ENCODE measurements at places on chromosomes 1 and 21. TPM values are rescaled to one million over a fixed set of nuclear protein-coding genes. Genes with fewer than 3 reads are reported as not detected.

DNA sequence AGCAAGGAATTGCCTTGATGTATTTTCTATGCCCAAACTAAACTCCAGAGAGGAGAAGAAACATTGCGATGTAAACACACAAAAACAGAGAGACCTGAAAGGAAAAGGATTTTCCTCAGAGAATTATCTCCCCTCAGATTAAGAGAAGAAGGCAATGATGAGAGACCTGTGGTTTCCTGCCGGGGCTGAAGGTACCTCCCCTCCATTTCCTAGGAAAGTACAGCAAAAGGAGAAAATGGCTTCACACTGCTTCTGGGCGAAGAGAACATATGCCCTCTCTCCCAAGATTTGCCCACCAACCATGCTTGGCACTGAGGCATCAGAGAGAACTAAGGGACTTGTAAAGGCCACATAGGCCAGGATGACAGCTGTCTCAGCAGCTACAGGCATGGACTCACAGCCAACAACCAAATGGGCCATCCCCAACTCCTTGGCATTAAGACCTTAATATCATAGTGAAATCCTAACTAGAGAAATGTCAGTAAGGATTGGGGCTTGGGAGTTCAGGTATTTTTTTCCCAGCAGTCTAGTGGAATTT is 523.0 kb downstream of the PTPRC start:
- no peaks in the 10 kb centered on the region for H3K27me3 ChIP-seq
- no peaks in the 10 kb centered on the region for H3K36me3 ChIP-seq
- H3K4me1 ChIP-seq: no peaks in the 10 kb centered on the region
- no peak for DNase-seq
- H3K27ac ChIP-seq: no peak overlapping the region

CCDC17 gene
- 1.3 TPM for total RNA-seq

DNA sequence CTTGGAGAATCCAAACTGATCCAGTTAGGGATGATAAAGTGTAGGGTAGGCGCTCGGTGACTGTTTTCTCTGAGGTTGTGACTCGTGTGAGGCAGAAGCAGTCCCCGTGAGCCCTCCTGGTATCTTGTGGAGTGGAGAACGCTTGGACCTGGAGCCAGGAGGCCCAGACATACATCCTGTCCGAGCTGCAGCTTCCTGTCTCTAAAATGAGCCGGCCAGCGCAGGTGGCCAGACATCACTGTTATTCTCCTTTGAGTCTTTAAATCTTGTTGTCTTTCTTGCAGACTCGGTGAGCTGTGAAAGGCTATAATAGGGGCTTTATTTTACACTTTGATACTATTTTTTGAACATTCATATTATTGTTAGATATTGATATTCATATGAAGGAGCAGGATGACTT is 12.3 kb downstream of the PCSK9 start:
- peaks cover 2% of the 10 kb centered on the region for H3K4me1 ChIP-seq

DNA sequence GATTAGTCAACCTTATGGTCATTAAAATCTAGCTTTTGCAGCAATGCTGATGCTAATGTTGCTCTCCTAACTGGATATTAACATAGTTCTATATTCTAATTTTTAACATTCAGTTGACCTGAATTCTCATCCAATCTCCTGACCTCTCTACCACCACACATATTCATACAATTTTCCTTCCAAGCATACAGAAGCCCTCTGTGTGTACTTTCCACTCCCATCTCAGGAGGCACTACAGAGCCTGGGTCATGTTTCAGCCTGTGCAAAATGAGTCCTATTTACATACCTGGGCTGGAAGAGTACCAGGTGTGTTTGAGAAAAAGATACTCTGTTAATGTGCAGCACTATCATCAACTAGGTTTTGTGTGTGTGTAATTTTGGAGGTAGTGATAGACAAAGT is 486.3 kb downstream of the NEGR1 start:
- no peak for DNase-seq
- H3K27me3 ChIP-seq: no peaks in the 10 kb centered on the region
- H3K36me3 ChIP-seq: no peaks in the 10 kb centered on the region
- H3K4me1 ChIP-seq: no peaks in the 10 kb centered on the region
- no peak overlapping the region for H3K4me3 ChIP-seq

GRCh38 chr21:16302851-16303282 is 573.1 kb downstream of the USP25 start:
- H3K4me1 ChIP-seq: no peaks in the 10 kb centered on the region
- H3K36me3 ChIP-seq: no peaks in the 10 kb centered on the region
- no peaks in the 10 kb centered on the region for H3K27me3 ChIP-seq
- no peak overlapping the region for H3K4me3 ChIP-seq
- peak; percentile 67 for DNase-seq

DNA sequence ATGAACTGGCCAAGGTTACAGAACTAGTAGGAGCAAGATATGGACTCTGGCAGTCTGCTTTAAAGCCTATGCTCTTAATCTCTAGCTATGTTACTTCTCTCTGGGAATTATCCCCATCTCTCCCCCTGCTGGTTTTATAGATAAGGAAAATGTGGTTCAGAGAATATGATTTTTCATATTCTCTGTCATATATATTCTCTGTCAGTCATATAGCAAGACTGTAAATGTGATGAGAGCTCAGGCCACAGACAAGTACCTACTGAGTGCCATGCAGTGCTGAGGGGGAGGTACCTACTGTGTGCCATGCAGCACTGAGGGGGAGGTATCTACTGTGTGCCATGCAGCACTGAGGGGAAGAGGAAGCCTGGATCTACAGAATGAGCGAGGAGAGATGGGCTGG is 220.3 kb upstream of the FGGY start:
- no peak overlapping the region for H3K27ac ChIP-seq
- H3K36me3 ChIP-seq: no peaks in the 10 kb centered on the region
- no peaks in the 10 kb centered on the region for H3K4me1 ChIP-seq
- no peaks in the 10 kb centered on the region for H3K27me3 ChIP-seq
- DNase-seq: no peak

GRCh38 chr1:107865627-107866026 is 99.4 kb downstream of the VAV3 start:
- DNase-seq: no peak
- no peaks in the 10 kb centered on the region for H3K36me3 ChIP-seq
- no peak overlapping the region for H3K27ac ChIP-seq
- H3K4me1 ChIP-seq: no peaks in the 10 kb centered on the region
- no peaks in the 10 kb centered on the region for H3K27me3 ChIP-seq
- no peak overlapping the region for H3K4me3 ChIP-seq

CAPN8 gene
- not detected for total RNA-seq

DNA sequence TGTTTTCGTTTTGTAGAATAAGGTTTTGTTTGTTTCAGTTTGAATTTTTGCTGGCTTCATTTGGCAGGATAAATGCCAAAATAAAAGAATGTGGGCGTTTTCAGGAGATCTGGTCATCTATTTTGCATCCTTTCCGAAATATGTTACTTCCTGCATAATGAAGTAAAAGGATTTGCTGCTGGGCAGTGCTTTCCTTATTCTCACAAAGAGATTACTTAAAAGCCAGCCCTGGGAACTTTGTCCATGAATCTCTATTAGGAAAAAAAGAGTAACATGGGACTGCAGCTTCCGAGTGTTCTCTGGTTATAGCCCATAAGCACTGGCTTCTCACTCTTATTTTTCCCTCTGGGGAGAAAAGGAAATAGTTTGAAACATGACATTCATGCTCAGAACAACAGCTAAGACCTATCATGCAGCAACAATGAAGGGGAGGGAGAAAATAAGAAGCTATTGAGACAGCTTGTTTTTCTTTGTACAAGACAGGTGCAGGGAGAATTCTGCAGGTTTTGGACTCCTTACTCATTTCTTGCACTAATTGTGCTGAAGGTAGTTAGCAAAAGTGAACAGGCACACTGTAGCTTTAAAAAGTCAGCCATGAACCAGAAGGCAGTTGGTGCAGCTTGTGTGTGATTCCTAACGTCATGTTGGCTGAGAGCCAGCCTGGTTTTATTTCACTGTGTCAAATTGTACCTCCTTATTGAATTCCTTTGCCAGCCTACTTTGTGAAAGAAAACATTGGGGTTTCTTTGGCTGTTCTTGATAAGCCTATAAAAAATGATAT is at the start of gene SAMD13:
Gene SAMD13 (plus strand): TSS at position 705 of the 781 bp plus-strand sequence. CDS start 1,527 bp downstream, outside the sequence.
- H3K27me3 ChIP-seq: no peaks in the 10 kb centered on the region
- H3K4me1 ChIP-seq: peaks cover 2% of the 10 kb centered on the region
- no peaks in the 10 kb centered on the region for H3K36me3 ChIP-seq
- DNase-seq: peak; percentile 15

OLIG1 gene
- total RNA-seq: not detected

- H3K27ac ChIP-seq: no peak overlapping the region
- H3K4me3 ChIP-seq: no peak overlapping the region
- no peaks in the 10 kb centered on the region for H3K4me1 ChIP-seq
- H3K36me3 ChIP-seq: no peaks in the 10 kb centered on the region
These were observed 148.9 kb downstream of the CDC42BPA start for GRCh38 chr1:227169343-227169742.
